ENCODE measurements at places on chromosomes 7 and 10. TPM values are rescaled to one million over a fixed set of nuclear protein-coding genes. Genes with fewer than 3 reads are reported as not detected.

- DNase-seq, result no peak
Measured at GRCh38 chr10:91080776-91081175, 139.7 kb upstream of the PCGF5 start.

DNA sequence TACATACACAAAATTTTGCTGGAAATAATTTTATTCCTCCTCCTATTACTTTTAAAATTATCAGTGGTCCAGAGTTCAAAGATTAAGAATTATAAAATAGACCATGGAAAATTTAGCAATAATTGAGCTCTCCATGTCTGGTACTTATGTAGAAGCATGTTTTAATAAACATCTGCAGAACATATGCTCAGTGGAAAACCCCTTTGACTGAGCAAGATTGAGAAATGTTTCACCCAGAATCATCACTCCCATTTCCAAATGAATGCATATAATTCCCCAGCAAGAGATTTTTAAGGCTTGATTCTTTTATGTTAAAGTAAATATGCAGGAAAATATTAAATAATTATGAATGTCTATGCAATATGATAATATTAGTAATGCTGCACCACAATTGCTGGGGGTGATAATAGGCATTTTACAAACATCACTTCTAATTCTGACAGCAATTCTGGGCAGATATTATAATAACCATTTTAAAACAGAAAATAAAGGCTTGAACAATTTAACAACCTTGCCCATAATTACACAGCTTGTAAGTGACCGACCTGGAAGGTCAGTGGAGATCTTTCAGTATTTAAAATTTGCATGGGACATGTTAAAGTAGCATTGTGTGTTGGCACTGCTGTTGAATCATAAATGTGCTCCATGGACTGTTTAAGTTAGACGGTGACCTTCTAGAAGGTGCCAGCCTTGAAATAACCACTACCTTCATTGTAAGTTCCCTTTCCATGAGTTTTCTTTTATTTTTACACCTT, 45.6 kb upstream of the TES start:
- DNase-seq, result no peak

DNA sequence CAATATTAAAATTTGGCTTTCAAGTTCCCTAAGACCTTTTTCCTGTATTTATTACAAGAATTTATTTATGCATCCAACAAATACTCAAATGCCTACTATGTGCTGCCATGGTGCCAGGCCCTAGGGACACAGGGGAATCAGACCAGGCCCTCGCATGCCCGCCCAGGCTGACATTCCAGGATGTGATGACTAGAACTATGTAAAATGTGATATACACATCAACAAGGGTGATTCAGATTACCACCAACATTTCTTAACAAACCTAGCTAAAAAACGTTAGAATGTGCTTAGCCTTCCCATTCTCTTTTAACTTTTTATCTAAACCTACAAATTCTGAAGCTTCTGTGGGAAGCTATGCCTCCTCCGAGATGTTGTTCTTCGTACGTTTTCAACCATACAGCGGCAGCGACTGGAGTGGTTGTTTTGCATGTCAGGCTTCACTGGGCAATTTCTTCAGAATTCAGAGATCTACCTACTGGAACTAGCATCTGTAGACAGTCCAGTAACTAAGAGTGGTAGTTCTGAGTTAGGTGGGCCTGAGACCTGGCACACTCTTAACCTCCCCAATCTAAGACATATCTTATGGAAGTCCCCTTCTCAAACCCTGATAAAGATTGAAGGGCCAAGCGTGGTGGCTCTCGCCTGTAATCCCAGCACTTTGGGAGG, 22.1 kb downstream of the GNA12 start:
- peak; percentile 53 for DNase-seq

GRCh38 chr10:132704008-132704814, 81.7 kb downstream of the NKX6-2 start:
- DNase-seq, result no peak

DNA sequence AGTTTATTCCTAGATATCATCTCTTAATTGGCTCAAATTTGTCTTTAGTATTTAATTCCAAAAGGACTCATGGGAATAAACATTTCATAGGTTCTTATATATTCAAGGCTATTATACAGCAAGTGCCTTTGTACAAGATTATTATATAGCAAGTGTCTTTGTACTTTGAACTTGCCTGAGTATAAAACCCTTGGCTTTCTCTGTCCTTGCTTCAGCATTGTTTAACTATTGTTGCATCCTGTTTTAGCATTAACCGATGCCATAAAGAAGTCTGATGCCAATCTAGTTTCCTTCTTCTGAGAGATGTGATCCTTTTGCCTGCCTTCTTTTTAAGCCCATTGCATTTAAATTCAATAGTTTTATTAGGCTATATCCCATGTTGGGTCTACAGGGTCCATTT, 270.0 kb downstream of the NEBL start:
- no peak for DNase-seq

DNA sequence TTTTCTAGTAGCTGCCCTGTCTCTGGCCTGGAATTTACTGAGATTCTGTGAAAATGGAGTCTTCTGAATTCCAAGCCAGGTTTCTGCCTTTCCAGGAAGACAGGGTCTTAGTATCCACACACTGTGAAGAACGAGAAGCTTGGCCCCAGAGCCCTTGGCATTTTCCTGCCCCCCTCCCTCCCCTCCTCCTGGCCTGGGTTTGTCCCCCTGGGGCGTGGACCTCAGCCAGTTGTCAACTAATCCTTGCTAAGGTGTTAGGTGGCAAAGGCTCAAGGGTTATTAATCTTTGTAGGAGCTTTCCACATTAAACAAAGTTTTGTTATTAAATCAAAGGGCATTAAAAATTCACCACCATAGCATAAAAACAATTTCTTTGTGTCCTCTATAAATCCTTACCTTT, 329.5 kb downstream of the RNLS start:
- DNase-seq, result no peak

- no peak for DNase-seq
Measured at GRCh38 chr10:106815427-106816043, 349.0 kb downstream of the SORCS1 start.

DNA sequence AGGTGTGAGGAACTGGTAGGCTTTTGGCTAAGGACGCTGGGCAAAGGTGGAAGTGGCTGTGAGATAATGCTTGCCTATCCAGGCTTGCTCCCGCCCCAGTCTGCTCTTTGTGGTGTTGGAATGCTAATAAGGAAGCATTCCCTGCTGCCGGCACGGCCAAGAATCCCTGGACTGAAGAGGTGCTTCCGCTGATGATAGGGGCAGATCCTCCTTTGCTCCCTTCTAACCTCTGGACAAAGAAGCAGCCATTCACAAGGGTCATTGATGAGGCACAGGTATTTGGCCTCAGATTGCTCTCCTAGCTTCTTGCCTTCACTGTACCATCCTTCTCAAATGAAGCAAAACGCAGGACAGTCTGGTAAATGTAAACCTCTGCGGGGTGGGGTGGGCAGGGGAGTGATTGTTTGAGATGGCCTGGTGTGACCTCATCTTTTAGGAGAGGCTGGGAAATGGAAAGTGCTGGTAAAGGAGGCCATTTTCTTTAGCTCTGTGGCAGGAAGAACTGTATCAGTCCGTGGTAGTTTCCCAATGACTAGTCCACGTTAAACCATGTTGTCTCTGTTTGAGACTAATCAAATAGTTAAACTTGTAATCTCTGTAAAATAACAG, 1.7 kb downstream of the PGAM1 start:
- DNase-seq, result peak; percentile 40

- DNase-seq, result peak; percentile 89
Measured at GRCh38 chr7:143504215-143504936, 26.7 kb downstream of the TAS2R41 start.

DNA sequence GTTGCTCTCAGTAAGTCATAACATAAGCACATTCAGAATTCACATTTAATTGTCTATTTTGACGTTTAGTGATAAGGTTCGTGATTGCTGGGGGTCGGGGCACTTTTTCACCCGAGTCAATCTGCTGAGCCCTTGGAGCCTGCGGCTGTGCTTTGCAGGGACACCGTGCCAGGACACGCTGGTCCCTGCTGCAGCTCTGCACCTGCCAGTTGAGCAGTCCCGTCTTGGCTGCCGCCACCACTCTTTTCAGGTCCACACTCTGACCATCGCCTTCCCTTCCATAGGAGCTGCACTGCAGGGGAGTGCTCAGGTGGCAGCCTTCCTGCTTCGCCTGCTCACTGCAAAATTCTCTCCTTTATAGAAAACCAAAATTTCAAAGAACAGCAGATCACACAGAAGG, 36.4 kb downstream of the CUL1 start:
- no peak for DNase-seq

GRCh38 chr10:32002531-32002930, 53.7 kb downstream of the KIF5B start:
- DNase-seq, result no peak

- DNase-seq, result no peak
Measured at GRCh38 chr10:74058658-74059057, 60.7 kb downstream of the VCL start.

DNA sequence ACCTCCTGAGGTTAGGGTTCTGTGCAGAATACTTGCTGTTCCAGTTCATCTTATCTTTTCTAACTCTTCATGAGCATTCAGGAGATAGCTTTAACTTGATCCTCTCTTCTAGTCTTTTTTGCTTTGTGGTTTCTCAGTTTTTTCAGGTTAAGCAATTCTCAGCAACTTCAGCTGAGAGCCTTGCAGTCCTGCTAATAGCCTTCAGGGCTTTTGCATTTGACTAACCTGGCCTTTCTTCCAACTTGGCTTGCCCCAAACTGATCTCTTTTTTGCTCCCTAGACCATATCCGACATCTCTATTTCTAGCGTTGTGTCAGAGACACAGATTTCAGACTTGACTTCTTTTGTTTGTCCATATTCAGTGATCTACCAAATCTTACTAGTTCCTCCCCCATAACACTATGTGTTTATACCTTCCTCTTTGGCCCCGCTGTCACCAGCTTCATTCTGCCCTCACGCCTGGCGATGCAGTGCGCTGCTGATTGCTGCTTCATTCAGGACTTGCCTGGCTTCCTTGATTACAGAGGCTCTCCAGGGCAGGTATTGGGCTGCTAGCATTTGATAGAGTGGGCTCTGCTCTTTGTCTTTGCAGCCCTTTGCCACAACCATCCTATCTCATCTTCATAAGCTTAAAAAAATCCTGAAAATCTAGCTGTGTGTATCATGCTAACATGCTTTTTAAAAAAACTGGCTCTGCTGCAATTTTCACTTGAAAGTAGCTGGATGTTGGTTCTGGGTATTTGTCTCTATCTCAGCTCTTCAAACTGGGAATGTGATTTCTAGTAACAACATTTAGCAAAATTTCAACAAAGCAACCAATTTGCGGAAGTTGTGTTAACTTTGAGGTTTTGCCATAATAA, 9.6 kb downstream of the CUL1 start:
- no peak for DNase-seq

DNA sequence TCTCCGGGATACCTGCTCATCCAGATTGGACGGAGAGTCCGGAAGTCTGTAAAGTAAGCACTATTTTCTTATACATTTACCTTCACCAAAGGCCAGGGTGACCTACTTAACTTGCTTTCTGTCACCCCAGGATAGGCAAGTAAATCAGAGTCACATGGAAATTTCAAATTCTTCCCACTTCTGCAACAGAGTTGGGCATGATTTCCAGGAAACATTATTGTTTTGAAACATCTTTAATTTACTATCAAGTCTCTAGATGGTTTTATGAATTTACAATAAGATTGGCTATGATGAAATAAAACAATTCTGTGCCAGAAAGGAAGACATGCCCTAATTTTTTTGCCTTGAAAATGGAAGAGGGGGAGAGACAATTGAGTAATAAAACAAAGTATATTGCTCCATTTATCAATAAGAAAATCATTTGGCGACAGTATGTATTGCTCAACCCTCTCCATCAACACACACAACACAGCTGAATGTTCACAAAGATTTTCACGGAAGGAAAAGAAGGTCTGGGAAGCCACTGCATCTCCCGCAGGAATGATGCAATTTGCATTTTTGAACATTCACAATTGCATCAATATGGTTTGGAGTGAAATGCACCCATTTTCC, 702.8 kb downstream of the PARD3 start:
- DNase-seq, result no peak

- no peak for DNase-seq
Measured at GRCh38 chr7:20343941-20344340, 13.2 kb downstream of the ITGB8 start.

DNA sequence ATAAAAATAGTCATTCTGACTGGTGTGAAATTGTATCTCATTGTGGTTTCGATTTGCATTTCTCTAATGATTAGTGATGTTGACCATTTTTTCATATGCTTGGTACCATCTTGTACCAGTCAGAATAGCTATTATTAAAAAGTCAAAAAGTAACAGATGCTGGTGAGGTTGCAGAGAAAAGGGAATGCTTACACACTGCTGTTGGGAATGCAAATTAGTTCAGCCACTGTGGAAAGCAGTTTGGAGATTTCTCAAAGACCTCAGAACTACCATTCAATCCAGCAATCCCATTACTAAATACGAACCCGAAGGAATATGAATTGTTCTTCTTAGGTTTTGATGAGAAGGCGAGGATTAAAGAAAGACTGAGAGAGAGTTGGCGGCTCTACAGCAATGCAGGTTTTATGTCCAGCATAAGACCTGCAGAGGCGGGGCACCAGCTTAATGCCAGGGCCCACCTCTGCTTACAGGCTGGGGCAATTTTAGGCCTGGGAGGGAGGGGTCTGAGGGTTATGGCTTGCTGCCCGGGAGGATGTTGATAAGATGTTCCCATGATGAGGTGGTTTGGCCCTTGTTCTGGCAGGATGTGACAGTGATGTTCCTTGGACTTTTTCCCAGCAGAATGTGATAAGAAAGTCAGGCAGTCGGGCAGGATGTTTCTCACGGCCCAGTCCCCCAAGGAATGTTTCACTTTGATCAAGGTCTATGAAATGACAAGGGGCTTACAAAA, 74.4 kb downstream of the MEST start:
- no peak for DNase-seq

- no peak for DNase-seq
Measured at GRCh38 chr10:85151506-85151905, 823.1 kb downstream of the CCSER2 start.

DNA sequence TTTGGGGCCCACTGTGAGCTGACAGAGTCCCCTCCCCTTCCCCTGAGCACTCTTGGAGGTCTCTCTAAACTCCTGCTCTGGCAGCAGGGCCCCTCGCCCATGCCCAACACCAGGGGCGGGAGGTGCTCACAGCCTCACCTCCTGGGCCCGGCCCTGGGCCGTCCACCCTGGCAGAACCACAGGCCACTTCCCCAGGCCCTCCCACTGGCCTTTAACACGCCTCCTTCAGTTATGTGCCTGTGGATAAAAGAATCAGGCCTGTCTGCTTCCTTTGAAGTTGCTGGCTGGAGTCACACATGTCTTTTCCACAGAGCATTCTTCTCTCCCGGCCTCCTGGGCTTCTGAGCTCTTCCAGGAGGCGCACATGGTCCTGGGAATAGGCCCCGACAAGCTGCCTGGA, 10.2 kb downstream of the MYL10 start:
- DNase-seq, result peak; percentile 61

- no peak for DNase-seq
Measured at GRCh38 chr10:103584216-103585010, 90.9 kb downstream of the NEURL1 start.

GRCh38 chr10:125174360-125174759, 14.0 kb upstream of the CTBP2 start:
- no peak for DNase-seq

RASSF4 gene
- 1,159 TPM for total RNA-seq

GARIN1A gene
- total RNA-seq, result 1.5 TPM

NSUN6 gene
- 5.5 TPM for total RNA-seq

STEAP1 gene
- total RNA-seq, result 12.5 TPM

SPAG6 gene
- total RNA-seq, result not detected

ACBD7 gene
- 0.42 TPM for total RNA-seq

SLC26A4 gene
- total RNA-seq, result 3.1 TPM

MGAM2 gene
- total RNA-seq, result not detected

HOGA1 gene
- total RNA-seq, result 1.1 TPM

SCART1 gene
- 0.83 TPM for total RNA-seq

UPK3B gene
- 0.24 TPM for total RNA-seq

IGFBP3 gene
- total RNA-seq, result 207 TPM

AASS gene
- 23.6 TPM for total RNA-seq
